ENCODE measurements at places on chromosomes 1 and 21.

- DNase-seq = no peak
Measured at GRCh38 chr1:210022044-210022443, 84.0 kb downstream of the SYT14 start.

- no peak for DNase-seq
Measured at GRCh38 chr1:13730751-13731482, 30.9 kb downstream of the PRDM2 start.

DNA sequence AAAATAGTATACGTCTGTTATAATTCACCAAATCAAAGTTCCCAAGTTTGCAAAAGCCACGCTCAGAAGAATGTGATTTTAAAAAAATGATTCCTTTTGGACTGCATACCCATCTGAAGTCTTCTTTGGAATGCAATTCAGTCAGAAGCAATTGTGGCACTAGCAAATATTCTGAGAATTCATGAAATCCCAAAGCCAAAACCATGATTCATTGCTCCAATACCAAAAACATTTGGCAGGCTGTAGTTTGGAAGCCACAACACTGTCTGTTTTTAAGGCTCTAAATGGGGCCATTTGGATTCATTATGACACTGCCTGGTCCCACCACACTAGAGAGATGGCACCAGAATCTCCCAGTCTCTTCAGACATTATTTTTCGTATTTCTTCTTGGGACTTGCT is 21.8 kb upstream of the LRRC53 start:
- no peak for DNase-seq

DNA sequence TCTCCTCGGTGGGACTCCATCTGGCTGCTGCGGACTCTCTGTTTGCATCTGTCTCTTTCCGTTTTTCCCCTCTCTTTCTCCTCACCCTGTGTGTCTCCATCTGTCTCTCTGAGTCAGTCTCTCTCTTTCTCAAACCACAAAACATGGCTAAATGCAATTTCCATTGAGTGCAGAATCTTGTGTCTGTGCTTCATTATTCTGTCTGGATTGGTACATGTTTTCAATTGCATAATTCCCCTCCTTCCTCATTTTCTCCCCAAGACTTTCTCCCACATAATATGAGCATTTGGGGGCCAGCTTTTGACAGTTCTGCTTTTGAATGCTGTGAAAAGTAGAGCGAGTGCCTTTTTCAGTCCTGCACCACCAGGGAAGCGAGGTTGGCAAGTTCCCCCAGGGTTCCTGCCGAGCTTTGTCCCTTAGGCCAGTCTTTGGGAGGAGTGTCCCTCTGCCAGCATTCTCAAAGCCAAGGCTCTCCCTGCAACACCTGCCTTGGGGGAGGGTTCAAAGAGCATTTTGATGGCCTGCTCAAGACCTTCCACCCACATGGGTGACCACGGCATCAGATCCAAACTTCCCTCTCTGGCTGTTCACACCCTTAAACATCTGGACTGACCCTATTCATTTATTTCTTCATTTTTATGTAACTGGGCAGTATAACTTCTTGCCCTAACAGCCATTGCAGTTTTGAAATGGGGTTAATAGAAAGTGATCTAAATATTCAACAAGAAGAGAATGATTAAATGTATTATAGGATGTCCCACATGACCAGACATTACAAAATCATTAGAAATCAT is 32.8 kb upstream of the SCMH1 start:
- DNase-seq = no peak

GRCh38 chr1:100433563-100433962 is 81.3 kb downstream of the CDC14A start:
- DNase-seq = no peak

GRCh38 chr1:77036560-77036959 is 169.3 kb downstream of the ST6GALNAC5 start:
- DNase-seq = no peak

DNA sequence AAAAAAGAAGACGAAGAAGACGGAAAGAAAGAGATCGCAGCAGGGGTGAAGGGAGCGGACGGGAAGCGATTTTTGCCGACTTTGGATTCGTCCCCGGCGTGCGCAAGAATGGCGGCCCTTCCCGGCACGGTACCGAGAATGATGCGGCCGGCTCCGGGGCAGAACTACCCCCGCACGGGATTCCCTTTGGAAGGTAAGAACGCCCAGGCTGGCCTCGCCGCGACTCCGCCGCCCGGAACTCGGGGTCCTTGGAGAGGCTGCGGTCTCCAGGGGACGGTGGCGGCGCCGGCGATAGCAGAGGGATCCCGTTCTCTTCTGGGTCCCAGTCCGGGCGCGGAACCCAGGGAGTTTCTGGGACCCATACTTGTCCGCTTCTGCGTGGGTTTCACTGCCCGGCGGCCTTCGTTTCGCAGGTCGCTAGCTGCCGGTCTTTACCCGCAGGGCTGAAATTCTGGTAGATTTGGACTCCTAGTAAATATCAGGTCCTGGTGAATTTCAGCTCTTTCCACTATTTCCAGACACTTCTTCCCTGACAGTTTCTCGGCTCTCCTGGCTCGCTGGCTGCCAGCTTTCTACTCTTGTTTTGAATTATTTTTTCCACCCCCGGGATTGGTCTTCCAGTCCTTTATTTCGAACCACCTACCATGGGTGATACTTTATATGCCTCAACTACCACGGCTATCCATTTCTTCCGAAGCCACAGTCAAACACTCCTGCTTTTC is 1.0 kb downstream of the PAX7 start:
- no peak for DNase-seq

DNA sequence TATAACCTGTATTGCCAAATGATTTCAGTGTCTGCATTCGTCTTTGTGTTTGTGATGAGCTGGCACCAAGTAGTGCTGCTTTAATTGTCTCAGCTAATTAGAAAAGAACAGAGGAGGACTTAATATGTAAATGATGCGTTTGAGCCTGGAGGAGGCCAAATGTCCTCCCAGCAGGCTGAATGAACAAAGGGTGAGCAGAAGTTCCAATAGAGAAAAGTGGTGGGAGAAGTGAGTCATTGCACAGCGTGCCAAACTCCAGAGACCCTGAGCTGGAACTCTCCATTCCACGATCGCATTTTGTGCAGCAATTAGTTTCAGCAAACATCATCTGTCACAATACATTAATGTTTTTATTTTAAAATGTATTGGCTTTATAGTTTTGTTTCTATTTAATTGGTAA is 17.9 kb downstream of the ETV3L start:
- no peak for DNase-seq

GRCh38 chr21:40841524-40842196 is 5.3 kb downstream of the DSCAM start:
- DNase-seq = no peak

DNA sequence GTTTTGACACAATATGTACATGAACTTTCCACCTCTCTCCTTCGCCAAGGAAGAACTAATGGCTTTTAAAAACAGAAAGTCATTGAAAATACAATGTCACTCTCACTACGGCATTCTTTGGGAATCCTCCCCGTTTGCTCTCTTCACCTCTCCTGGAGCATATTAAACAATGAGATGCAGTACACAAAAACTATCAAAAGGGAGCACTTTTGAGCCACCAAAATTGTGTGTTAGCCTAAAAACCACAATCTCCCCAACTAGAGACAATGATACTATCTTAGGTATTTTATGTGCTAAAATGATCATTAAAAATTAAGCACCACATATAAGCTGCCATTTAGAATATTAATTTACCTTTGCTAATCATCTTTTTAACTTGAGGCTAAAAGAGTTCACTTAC is 425.5 kb downstream of the KCTD3 start:
- DNase-seq = no peak

- DNase-seq = no peak
Measured at GRCh38 chr1:38046333-38046883, at the start of gene POU3F1. Gene POU3F1, minus strand, starts transcription at chr1:38046793. Its CDS starts 50 bp downstream, at chr1:38046743.

DNA sequence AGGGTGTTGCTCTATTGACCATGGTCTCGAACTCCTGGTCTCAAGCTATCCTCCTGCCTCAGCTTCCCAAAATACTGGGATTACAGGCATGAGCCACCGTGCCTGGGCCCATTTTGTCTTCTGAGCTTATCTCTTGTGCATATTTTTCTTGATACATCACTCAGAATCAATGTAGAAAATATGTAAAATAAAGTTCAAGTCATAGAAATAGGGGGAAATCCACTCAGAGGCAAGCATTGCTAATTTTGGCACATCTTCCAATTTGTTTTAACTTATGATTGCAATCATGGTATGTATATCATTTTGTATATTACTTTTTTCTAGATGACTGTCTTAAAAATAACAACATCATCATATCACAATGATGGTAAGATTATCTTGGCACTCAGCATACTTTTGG is 21.6 kb downstream of the RIT1 start:
- DNase-seq = no peak

DNA sequence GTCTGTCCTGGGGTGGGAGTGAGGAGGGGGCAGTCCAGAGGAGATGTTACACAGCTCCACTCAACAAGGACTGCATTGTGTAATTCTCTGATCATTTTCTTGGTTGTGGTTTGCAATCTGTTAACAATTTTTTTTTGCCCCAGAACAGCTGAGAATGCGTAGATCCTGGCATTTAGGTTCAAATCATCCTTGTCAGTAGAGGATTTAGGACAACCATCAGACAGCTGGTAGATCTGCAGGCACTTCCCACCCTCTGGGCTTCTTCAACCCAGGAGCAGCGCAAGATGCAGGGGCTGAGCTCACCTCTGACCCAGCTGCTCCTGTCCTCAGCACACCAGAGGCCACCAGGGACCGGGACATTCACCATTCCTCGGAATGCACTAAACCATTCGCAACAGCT is 13.5 kb downstream of the BCAR3 start:
- DNase-seq = no peak

GRCh38 chr1:63950023-63950422 is 176.2 kb downstream of the ROR1 start:
- peak; percentile 69 for DNase-seq

DNA sequence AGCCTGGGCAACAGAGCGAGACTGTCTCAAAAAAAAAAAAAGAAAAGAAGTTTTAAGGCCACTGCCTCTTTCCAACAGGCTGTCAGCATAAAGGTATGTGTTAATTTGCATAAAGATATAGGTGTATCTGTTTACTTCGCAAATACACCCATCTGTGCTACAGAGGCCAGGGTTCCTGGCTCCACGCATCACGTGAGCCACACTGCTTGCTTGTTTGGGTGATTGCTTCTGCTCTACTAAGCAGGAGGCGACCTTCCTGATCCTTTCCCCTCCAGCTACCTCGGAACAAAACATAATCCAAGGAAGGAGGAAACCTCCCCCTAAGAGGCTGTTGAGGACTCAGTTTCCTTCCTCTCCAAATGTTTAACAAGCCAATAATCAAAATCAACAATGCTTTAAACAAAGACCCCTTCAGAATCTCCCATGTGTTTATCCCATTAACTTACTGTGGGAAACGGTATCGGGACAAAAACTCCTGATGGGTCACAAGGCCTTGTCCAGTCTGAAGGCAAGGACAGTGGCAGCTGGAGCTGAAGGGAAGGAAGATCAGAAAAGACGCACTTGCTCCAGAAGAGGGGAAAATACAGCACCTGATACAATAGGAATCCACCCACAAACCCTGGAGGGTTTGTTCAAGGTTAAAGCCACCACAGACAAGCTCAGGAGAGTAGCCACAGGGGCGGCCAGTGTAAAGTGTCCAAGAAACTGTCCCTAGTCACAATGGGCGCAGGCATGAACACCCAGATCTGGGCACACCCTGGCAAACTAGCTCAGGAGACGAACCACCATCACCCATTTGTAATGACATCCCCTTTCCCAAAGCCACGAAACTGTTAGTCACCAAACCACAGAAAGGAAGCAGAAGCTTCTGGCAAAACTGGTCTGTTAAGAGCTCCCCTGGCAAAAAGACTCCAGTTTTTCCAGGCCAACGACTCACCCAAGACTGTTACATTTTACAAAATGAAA is 17.2 kb downstream of the CTNNBIP1 start:
- no peak for DNase-seq

DNA sequence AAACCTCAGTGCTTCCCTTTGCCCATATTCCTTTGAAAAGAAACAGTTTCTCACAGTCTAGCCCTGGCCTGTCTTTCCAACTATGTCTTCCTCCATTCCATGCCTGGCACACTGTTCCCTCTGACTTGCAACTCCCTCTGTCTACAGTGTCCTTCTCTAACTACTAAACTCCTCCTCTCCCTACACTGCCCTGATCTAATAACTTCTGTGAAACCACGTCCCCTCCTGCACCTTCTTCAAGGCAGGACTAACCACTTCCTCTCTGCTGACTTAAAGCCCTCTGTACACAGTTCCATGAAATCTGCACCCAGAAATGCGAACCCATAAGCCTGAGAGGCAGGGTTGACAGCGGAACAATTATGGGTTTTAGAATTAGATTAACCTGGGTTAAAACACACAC is 62.2 kb upstream of the ATP1B1 start:
- no peak for DNase-seq

DNA sequence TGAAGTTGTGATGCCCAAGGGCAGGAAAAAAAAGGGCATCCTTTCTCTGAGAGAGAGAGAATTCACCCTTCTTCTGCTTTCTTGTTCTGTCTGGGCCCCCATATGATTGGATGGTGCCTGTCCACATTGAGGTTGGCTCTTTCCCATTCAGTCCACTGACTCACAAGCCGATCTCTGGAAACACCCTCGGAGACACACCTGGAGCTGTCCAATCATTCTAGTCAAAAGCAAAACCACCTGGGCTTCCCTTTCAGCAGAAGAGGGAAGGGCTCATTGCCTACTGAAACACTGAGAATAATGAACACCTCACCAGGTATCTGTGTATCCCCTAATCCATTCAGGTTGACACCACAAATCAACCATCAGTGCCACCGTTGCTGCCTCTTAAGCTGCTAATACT is 103.7 kb upstream of the GNG12 start:
- no peak for DNase-seq

DNA sequence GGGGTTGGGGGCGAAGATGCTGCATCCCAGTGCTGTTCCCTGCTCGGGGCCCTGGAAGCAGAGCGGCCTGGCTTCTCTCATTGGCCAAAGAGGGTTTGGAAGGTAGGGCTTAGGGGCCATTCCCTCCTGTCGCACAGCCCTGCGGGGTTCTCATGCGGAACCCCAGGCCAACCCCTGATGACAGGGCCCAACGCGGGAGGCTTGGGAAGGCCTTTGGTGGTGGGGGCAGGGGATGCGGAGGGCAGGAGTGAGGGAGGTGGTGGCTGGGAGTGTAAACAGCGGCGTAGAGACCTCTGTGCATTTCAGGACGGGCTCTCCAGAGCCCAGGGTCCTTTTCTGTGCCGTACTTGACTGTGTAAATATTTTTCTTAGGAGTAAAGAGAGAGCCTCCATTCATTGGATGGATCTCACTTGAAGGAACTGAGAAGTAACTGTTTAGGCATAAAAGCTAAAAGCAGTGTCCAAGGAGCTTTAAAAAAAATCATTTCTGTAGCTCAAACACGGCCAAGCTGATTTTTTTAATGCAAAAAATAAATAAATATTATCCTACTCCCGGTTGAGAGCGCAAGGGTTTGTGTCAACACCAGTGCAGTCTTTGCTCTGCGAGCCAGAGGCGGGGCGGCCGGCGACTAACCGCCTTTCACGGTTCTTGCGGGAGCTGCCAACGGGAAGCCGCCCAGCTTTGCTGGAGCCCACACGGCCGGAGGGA is 169.1 kb downstream of the PRDM16 start:
- no peak for DNase-seq

GRCh38 chr1:198253259-198253658 is 96.5 kb downstream of the NEK7 start:
- no peak for DNase-seq
